ENCODE measurements at places on chromosomes 2 and 18.

DNA sequence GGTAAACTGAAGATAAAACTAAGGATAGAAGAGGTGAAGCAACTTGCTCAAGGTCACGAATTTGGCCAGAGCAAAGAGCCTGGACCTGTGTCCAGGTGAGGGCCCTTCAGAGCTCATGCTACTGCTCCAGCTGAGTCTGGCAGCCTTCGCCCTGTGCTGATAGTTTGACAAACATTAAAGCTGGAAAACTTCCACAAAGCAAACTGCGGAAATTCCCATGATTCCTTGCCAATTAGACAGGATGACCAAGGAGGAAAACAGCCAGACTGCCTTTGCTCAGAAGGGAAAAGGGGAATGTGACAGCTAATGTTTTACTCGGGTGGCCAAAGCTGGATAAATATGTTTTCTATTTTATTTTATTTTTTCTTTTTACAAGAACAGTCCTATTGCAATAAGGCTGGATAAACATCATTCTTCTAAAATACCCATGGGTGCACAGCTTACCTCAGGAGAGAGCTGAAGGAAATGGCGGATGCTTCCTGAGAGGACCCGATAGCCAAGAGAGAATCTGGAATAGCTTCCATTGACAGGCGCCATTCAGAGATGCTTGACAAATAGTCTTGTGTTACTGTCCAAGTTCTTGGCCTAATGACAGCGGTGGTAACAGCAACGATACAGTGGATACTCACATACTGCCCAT, 5.3 kb upstream of the CTAGE1 start:
- no peak for DNase-seq

DNA sequence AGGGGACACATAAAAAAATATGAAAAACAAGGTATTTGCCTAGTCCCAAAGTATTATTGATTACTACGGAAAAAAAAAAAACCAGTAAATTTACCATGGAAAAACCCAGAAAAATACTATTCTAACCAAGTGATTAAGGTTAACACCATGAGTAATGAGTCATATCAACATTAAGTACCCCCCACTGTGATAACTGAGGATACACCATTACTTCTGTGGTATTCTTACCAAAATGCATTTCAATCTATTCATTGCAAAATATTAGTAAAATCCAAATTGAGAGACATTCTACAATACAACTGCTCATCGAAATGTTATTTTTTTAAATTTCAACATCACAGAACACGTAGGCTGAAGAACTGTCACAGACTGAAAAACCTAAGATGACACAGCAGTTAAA, 669.8 kb downstream of the ZEB2 start:
- no peak for DNase-seq

- DNase-seq, result no peak
These were observed 142.2 kb downstream of the ESCO1 start for GRCh38 chr18:21458310-21458709.

- DNase-seq, result no peak
These were observed 60.0 kb downstream of the DGKD start for GRCh38 chr2:233414273-233414654.

DNA sequence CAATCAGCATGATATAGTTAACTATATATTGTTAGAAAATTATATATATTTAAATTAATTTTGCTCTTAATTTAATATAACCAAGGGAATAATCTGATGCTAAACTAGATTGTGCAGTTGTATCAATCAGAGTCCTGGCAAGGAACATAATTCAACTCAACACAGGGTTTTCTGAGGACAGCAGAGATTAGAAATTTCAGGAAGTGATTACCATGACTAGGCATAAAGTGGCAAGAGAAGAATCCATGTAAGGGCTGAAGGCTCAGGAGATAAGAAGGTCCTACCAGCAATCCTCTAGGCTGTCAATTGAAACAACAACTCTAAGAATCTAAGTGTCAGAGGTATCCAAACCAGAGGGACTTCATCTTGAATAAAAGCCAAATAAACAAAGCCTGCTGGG, 807.8 kb downstream of the DSC3 start:
- DNase-seq, result no peak

DNA sequence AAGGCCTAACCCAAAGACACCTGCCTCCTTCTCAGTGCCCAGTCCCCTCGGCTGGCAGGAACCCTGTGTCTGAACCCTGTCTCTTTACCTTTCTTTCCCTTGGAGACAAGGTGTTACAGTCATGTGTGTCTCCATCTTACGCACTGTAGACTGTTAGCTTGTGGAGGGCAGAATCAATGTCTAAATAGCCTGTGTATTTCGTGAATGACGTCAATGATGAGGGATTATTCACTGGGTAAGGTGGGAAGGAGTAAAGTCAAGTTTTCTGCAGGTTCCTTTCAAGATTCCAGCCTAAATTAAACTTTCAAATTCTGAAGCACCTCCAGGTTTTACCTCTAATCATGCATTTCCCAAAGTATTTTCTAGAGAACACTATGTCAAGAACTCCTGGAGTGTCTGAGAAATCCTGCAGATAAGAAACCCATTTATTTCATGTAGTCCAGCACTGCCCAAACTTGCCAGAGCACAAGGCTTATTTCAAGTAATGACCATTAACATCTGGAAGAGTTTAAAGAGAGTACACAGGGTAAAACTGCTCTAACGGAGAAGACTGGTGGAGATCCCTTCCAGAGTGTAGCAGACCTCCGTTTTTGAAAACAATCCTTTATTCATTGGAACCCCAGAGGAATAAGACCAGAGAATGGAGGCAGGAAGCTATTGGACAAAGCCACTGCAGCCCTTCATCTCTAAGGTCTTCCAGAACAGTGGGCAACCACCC, 72.8 kb downstream of the KCNF1 start:
- DNase-seq, result no peak

DNA sequence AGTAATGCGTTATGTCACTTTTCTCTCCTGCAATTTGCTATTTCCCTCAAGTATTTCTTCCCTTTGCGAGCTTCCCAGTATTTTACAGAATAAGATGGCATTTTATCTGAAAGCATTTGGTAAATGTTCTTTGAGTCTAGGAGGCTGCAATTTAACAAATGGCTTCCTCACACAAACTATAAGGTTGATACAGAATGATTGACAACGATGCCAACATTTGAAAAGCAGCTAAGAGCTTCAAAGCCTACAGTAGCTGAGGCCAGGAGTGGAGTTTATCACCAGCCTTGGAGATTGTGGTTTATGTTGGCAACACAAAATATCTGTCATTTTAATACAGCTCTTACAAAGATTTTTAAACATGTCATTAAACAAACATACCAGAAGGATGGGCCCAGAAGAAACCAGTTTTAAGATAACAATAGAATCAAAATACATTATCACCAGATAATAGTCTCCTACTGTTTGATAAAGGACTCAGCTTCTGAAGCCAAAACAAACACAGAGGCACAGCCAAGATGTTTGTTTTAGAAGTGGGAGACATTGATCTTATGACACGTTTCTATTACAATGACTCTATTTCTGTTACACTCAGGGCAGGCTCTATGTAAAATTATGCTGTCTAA, 711.4 kb upstream of the ACVR2A start:
- DNase-seq, result no peak

- DNase-seq, result no peak
These were observed 21.6 kb downstream of the ZSWIM2 start for GRCh38 chr2:186827411-186827810.

DNA sequence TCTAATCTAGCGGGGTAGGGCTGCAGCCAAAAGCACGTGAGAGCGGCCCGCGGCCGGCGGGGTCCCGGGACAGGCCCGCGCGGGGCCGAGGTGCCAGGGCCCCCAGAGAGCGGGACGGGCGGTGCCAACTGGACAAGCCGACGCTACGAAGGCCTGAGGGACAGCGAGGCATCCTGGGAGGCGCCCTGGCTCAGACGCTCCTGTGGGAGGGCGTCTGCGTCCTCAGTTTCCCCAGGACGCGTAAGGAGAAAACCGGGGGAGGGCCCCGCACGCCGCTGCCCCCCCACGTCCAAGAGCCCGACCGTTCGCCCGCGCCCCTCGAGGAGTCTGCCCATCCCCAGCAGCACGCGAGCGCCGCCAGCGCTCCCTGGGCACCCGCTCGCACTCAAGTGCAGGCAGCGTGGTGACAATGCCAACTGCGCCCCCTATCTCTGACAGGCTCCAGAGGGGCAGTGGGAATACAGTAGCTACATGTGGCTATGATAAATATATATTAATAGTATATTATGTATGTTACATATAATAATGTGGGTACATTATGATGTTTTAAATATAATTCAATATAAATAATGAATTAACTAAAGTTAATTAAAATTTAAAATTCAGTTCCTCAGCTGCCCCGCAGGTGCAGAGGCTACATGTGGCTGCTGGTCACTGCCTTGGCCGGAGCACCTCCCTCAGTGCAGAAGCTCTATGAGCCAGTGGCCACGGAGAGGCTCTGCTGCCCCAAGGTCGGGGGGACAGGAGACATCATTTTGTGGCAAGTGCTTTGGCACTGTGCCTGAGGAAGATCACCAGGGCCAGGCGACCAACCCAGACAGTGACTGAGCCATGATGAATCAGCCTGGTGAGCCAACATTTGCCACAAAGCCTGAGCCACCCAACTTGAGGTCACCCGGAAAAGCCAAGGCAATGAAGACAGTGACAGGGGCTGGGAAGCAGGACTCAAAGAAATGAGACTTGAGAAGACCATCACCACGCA, 5.5 kb upstream of the SFT2D3 start:
- peak; percentile 53 for DNase-seq
